ENCODE measurements at places on chromosomes 1 and 21. TPM values are rescaled to one million over a fixed set of nuclear protein-coding genes. Genes with fewer than 3 reads are reported as not detected.

DNA sequence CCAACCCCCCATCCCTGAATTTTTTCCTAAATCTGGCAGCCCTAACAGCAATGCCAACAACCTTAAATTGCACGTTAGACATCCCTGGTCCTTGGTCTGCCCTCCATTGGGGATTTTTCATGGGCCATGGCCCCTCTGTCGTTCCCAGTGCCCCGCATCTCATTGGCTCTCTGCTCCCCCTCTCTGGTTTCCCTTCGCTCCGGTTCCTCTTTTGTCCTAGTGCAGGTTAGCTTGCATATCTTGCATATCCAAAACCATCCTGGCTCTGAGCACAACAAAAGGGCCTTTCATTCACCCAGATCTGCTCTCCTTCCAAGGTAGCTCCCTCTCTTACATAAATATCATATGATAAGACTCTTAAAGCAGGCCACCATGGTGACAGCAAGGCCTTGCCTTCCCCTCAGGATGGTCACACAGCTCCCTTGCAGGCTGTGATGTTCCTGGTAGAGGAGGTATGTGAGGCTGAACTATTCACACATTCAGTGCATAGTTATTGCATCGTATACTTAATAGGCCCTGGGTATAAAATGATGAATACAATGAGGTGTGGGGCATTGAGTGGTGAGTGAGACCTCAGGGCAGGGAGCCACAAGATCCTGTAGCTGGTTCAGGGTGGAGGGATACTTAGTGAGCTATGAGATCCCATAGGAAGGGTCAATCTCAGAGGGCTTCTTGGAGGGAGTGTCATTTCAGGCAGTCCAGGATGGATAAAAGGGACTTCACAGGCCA, 45.2 kb downstream of the TENT5C start:
- DNase-seq = no peak

GRCh38 chr1:201361652-201362504, 15.6 kb downstream of the TNNT2 start:
- DNase-seq = peak; percentile 68

DNA sequence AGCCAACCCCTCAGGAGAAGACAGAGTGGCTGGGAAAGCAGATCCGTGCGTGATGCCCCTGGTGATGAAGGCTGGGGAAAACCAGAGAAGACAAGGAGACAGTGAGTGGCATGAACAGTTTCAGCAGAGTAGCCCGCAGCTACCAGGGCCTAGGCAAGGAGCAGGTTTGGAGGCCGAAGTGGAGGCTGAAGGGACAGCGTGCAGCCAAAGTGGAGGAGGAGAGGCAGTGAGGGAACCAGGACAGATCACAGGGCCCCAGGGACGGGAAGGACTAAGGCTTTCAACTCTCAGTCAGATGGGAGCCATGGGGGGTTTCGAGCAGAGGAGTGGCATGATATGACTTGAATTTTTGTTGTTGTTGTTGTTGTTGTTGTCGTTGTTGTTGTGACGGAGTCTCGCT, 59.9 kb upstream of the SELENON start:
- peak; percentile 41 for DNase-seq

GRCh38 chr1:30715216-30715615, 8.2 kb downstream of the MATN1 start:
- no peak for DNase-seq

- DNase-seq = no peak
These were observed 10.5 kb downstream of the DNAH14 start for GRCh38 chr1:224939844-224940425.

DNA sequence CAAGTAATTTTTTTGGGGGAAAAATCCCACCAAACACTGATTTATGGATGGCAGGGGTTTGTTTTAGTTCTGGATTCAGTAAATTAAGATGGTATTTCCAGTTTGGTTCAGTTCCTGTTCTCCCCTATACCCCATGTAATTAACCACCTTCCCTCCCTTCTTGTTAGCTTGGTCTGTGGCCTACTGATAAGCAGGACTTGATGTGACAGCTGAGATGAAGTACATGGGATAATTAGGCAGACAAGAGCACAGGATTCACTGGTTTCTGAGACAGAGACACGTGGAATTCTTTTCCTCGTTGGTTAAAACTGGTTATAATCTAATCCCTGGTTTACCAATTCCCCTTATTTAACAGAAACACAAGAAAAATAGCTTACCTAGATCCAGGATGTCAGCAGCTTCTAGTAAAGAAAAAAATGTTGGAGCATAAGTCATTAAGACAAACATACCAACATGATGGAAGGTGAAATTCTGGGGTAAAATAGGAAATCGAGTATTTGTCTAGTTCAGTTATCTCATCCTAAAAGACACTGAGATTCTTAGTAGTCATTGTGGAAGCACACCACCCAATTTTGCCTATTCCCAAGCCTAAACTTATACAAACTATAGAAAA, 81.5 kb downstream of the SCMH1 start:
- no peak for DNase-seq

Gene CHIA
- 6.3 TPM for total RNA-seq

Gene NGF
- total RNA-seq = 1.0 TPM

Measured in upper lobe of right lung (tissue), 1 donor.